NCI-H460 (cell line): ENCODE measurements at places on chromosomes 12 and 14.

- DNase-seq: no peak
Observed at GRCh38 chr12:85461127-85461526, 181.1 kb downstream of the ALX1 start.

GRCh38 chr14:63273717-63274655 is 44.7 kb downstream of the GPHB5 start:
- DNase-seq: no peak

- no peak for DNase-seq
Observed at GRCh38 chr12:39763890-39764169, 144.2 kb upstream of the ABCD2 start.

GRCh38 chr12:57576613-57577160 is 14.3 kb upstream of the PIP4K2C start:
- DNase-seq: no peak

DNA sequence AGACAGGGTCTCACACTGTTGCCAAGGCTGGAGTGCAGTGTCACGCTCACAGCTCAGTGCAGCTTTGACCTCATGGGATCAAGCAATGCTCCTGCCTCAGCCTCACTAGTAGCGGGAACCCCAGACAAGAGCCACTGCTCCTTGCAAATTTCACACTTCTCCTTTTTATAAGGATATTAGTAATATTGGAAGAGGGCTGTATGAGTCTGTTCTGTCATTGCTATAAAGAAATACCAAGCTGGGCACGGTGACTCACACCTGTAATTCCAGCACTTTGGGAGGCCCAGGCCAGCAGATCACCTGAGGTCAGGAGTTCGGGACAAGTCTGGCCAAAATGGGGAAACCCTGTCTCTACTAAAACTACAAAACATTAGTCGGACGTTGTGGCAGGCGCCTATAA is 12.9 kb upstream of the ORAI1 start:
- DNase-seq: no peak

GRCh38 chr12:126663304-126664094 is 1598.3 kb downstream of the AACS start:
- DNase-seq: peak; percentile 8

DNA sequence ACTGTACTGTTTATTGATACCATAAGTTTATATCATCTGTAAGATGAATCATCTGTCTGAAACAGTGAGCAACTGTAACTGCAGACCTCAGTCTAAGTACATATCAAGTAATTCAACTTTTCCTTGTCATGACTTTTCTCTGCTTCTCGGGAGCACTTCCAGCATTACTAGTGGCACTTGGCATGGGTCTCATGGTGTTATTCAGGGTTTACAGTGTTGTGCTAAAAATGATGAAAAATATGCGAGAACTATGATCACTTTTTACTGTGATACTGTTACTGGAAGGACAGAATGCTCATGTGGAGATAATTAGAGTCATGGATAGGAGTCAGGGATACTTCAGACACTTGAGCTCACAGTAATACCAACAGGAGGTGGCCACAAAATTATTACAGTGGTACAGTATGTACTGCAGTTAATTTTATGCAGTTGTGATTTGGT is 8.3 kb downstream of the KTN1 start:
- DNase-seq: no peak

GRCh38 chr14:68507544-68508081 is 285.3 kb downstream of the ZFP36L1 start:
- no peak for DNase-seq

DNA sequence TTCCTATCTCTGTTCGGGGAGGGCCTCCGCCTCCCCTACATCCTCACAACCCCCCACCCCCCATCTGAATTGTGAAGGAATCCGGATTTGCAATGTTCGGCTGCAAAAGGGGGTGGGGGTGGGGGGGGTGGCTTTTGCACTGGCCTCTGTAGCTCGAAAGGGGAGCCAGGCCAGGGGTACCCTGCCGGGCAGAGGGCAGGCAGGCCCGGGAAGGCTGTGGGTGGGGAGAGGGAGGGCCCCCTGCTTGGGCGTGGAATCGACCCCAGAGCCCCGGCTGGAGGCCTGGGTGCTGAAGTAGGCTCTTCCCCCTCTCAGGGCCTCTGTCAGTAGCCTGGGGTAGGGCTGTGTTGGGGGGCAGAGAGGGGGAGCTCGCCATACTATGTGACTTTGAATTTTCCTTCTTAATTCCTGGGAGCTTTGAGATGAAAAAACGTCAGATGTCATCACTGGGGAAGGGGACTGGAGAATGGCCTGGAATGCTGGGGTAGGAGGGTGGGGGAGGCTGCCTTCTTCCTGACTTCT is 1.1 kb downstream of the LRP1 start:
- no peak for DNase-seq

- DNase-seq: no peak
Observed at GRCh38 chr14:101026341-101026740, 122.8 kb upstream of the RTL1 start.

- DNase-seq: no peak
Observed at GRCh38 chr12:50764286-50765094, 589 bp downstream of the ATF1 start.

- DNase-seq: no peak
Observed at GRCh38 chr12:117261247-117261646, 71.0 kb upstream of the FBXO21 start.

DNA sequence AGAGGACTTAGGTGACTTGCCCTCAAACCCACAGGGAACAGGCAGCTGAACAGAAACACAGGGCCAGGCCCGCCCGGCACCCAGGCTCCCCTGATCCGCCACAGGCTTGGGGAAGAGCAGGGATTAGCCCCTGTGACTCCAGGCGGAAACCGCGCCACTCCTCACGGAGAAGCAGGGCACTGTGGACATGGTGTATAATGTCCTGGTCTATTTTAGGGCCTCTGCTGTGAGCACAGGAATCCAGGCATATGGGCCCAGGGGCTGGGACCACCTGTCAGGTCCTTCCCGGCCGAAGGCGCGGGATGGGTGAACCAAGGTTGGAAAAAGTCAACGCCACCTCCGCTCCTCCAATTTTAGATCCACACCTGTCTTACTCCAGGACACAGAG is 34.6 kb upstream of the MEG3 start:
- DNase-seq: no peak

DNA sequence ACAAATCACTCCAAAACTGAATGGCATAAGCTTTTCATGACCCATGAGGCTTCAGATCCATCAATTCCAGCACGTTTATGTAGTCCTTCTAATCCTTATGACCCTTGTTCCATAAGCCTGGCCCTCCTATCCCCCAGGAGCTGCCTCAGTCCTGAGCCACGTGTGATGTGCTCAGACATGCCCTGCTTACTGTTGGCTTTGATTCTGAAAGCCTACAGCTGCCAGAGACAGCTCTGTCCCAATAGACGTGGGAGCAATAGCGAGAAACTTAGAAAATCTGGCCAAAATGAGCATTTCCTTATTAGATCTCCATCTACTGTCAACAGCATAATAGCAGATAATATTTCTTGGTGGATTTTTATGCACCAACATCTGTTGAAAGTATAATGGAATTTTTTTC is 33.2 kb downstream of the DUSP6 start:
- DNase-seq: no peak

- DNase-seq: no peak
Observed at GRCh38 chr14:96267336-96267735, 11.3 kb downstream of the BDKRB1 start.

GRCh38 chr12:82057770-82058169 is 298.6 kb upstream of the PPFIA2 start:
- DNase-seq: no peak

DNA sequence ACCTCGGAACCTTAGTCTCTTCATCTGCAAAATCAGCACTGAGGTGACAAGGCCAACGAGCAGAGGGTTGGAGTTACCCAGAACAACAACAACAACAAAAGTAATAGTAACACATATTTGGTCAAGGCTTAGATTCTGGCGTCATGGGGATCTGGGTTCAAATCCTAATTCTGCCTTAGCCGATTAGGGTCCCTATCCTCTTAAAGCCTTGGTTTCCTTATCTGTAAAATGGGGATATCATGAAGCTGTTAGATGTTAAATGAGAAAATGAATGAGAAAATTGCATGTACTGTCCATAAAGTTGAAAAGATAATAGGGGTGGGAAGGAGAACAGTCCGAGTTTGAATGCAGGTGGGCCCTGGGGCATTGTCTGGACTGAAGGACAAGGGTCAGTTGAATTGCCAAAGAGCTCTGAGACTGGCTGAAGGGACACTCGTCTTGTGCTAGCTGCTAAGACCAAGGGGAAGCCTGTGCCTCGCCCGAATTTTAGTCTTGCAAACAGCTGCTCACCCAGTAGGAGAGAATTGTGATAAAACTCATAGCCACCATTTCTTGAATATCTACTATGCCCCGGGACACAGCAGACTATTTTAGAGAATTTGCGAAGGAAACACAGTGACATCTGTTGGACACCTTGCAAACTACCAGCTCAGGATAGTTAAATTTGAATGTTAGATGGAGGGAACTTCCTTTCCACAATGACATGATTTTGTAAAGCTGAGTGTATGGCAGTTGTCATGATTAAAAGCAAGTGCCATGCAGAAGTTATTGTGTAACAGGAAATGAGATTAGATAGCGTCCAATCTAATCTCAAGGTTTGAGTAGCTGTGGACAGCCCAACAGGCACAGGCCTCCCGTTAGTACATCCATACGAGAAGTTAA is 6.8 kb upstream of the HNF1A start:
- DNase-seq: peak; percentile 64

GRCh38 chr12:6957741-6958608 is 6.8 kb downstream of the PTPN6 start:
- no peak for DNase-seq

DNA sequence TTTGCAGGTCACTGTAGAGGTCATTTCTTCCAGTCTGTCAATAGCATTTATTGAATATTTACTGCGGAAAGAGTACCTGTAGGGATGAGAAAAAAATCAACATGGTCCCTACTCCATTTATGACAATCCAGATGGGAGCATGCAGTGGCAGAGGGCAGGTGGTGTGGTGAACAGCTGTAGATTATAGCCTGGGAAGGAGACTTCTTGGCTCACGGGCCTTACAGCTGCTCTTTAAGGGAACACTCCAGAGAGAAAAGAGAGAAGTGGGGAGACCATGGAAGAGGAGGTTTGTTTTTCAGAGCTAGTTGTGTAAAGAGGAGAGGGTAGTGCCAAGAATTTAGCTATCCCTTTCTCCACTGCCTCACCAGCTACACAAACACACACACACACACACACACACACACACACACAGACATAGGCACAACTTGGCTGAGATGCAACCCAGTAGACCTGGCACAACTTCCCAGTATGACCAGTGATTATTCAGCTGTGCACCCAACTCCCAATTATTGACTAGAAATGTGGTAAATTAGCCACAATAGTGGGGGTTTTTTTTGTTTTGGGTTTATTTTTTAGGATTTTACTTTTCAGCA is 41.0 kb downstream of the GPHB5 start:
- no peak for DNase-seq
